ENCODE measurements at places on chromosomes 16 and 17. TPM values are rescaled to one million over a fixed set of nuclear protein-coding genes. Genes with fewer than 3 reads are reported as not detected.

CES3 gene
- 2.2 TPM for total RNA-seq

PDXDC1 gene
- total RNA-seq, result 89.3 TPM

HCRT gene
- total RNA-seq, result not detected

- no peak for DNase-seq
These were observed 8.7 kb upstream of the CDC27 start for GRCh38 chr17:47197821-47198220.

USP6 gene
- not detected for total RNA-seq

PRAC2 gene
- not detected for total RNA-seq

- DNase-seq, result peak; percentile 97
These were observed 160.9 kb downstream of the MAP2K6 start for GRCh38 chr17:69575346-69575761.

CCL3 gene
- not detected for total RNA-seq

DNA sequence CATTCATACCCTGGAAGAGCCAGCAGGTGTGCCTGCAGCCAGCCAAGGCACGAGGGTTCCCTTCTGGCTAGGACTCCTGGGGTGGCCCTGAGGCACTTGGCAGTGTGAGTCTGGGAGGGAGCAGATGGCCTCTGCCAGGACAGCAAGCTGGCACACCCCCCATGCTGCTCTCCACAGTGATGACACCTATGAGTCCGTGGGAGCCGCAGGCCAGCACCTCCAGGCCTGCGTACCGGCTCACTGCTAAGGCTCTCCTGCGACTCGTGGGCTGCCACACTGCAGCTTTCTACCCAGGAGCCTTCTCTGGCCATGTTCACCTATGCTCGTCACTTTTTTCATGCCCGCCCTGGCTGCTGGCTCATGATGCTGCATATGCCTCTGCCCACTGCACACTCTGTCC, 68.1 kb downstream of the NDEL1 start:
- no peak for DNase-seq

DNA sequence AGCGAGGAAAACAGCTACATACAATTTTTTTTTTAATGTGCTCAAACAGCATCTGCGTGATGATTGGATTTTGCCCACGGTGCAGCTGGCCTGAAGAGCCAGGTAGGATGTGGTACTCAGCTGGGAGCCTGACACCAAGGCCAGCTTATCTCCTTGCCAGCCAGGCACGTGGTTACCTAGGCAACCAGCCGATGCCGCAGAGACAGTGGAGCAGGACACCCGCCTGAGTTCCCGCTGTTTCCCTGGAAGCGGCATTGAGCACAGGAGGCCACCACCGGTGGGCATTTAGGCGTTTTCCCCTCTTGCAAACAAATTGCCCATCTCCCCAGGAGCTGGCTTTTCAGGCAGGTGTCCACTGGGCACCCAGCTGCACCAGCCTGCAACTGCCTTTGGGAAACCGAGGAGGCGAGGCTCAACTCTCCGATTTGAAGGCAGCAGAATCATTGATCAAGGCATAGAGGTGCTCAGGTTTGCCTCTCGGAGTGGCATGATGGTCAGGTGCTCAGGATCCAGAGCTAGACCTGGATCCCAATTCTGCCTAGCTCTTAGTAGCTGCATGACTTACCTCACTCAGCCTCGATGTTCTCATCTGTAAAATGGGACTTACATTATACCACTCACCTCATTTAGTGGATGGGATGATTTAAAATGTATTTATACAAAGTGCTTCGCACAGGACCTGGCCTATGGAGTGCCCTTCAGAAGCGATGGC, 137.5 kb upstream of the PLCG2 start:
- DNase-seq, result no peak

HSPB9 gene
- not detected for total RNA-seq

KRT15 gene
- 3.6 TPM for total RNA-seq

Data from Caki2 (cell line).